ENCODE measurements at places on chromosomes 4 and X. TPM values are rescaled to one million over a fixed set of nuclear protein-coding genes. Genes with fewer than 3 reads are reported as not detected.

The UGT2B15 gene
- total RNA-seq: not detected

DNA sequence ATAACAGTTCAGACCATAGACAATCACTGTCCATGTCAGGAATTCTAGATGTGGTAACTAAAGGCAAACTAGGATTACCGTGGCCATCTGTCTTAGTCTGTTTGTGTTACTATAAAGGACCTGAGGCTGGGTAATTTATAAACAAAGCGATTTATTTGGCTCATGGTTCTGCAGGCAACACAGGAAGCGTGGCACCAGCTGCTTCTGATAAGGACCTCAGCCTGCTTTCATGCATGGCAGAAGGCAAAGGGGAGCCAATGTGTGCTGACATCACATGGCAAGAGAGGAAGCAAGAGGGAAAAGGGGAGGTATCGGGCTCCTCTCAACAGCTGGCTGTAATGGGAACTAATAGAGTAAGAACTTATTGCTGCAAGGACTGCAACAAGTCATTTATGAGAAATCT, 376.7 kb downstream of the GPM6A start:
- peak; percentile 12 for DNase-seq

- DNase-seq: no peak
Observed at GRCh38 chr4:112979881-112980421, 69.5 kb upstream of the ANK2 start.

GRCh38 chr4:42568610-42569207, 88.2 kb downstream of the ATP8A1 start:
- DNase-seq: peak; percentile 79

DNA sequence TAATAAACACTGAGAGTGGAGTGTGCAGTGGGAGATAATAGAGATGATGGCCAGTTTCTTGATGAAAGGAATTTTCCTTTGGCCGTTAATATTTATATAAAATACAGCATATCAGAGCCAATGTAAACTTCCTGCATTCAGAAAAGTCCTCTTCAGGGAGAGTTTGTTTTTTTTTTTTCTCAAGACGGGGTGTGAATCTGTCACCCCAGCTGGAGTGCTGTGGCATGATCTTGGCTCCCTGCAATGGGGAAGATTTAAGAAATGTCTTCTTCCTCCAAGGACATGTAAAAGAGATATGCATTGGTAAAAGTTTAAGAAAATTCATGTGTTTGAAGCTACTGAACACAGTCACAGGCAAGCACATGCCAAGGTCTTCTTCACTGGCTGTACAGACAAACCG, 25.4 kb upstream of the TBC1D9 start:
- DNase-seq: no peak

GRCh38 chr4:110914791-110915190, 291.9 kb upstream of the PITX2 start:
- DNase-seq: no peak

- peak; percentile 36 for DNase-seq
Observed at GRCh38 chr4:95248720-95249425, 299.9 kb downstream of the UNC5C start.
